ENCODE measurements at places on chromosomes 3 and 15.

GRCh38 chr3:127366383-127366782 is 78.5 kb upstream of the PRR20G start:
- no peak for DNase-seq

DNA sequence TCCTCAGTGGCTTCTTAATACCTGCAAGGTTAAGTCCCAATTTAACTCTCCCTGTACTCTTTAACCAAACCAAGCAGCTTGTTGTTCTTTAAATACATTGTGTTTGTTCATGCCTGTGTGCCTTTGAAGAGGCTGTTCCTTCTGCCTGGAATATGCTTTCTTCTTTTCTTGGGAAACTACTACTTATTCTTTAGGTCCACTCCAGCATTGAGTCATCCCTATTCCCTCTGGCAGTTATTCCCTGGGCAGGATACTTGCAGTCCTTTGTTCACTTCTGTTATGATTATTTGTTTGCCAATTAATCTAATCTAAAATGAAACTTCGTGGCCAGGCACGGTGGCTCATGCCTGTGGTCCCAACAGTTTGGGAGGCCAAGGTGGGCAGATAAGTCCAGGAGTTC is 139.3 kb downstream of the ZNF609 start:
- no peak for DNase-seq

GRCh38 chr3:150449169-150449721 is 41.1 kb downstream of the TSC22D2 start:
- no peak for DNase-seq

GRCh38 chr3:131427226-131427625 is 45.7 kb downstream of the NUDT16 start:
- no peak for DNase-seq

DNA sequence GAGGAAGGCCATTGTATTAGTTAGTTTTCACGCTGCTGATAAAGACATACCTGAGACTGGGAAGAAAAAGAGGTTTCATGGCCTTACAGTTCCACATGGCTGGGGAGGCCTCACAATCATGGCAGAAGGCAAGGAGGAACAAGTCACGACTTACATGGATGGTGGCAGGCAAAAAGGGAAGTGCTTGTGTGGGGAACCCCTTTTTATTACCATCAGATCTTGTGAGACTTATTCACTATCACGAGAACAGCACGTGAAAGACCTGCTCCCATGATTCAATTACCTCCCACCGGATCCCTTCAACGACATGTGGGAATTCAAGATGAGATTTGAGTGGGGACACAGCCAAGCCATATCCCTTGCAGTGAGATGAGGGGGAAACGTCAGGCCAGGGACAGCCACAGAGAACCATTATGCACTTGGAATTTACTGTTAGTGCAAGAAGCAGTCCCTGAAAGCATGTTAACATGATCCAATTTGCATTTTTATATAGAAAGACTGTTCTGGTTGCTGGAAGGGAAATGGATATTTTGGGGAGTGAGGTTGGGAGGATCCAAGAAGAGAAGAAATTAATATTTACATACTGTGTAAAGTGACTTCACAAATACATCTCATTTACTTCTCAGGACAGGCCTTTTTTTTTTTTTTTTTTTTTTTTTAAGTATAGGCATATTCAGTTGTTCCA is 87.1 kb downstream of the ARNT2 start:
- DNase-seq: no peak
